ENCODE measurements at places on chromosomes 3 and 15.

DNA sequence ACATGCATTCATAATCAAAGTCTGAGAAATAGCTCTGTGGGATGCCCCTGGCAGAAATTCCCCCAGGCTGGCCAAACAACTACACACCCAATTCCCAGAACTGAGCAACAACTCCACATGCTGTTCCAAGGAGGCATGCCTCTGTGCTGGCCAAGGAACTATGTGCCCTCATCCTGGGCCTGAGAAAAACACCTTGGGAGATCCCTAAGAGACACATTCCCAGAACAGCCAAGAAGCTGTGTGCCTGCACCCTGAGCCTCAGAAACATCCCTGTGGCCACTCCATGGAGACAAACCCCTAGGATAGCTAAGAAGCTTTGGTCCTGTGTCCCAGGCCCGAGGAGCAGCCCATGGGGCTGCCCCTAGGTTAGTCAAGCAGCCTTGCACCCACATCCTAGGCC lies 92.3 kb upstream of the MME start:
- no peak for DNase-seq

- no peak for DNase-seq
Observed at GRCh38 chr15:90817117-90818057, 51.0 kb upstream of the FURIN start.

GRCh38 chr3:157429708-157430107 lies 6.9 kb upstream of the PTX3 start:
- DNase-seq, result no peak

DNA sequence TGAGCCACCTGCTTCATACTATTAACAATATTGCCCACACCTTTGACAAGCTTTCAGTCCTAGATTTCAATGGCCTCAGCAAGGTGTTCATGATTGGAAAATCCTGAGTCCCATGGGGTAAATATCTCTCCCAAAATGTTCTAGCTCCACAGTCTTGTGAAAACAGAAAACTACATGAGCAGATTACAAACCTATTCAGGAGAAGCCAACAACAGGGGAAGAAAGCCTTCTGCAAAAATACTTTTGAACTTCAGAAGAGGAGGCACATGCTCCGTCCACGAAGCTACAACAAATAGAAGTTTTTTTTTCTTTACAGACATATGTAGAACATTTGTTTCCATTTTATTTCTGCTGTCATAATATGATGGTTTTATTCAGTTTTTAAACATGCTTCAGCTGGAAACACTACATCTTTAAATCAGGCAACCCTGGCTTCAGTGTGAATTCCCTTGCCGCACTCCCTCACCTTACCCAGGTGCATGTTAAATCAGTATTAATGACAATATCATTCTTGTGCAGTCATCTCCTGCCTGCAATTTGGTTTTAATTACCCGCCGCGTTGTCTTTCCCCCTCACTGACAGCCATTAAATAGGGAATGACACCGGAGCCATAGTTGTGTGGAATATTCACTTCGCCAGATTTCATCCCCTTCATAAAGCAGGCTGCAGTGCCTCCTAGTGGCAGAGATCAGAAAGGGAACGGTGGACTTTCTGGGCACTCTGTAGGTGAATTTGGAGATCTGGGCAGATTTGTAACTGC lies 725.5 kb upstream of the ARRDC4 start:
- peak; percentile 51 for DNase-seq

- DNase-seq, result no peak
Observed at GRCh38 chr3:40850861-40851260, 326.1 kb downstream of the ZNF621 start.

GRCh38 chr3:115766587-115767482 lies 143.5 kb downstream of the GAP43 start:
- DNase-seq, result no peak

DNA sequence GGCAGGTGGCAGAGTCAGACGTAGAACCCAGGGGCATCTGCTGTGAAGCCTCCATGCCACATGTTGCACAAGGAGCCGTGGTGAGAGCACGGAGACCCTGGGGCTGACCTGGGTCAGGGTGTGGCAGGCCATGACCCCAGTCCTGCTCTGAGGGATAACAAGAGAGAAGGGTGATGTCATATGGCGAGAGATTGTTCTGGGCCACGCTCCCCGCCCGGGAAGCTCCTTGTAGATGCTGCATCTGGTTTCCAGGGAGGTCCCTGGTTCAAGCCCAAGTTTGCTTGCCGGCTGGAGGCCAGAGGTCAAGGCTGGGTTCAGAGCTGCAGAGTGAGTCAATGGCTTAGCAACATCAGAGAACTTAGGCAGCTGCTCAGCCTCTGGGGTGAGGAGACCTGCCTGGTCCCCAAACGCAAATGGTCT lies 17.3 kb downstream of the FGD5 start:
- DNase-seq, result no peak

DNA sequence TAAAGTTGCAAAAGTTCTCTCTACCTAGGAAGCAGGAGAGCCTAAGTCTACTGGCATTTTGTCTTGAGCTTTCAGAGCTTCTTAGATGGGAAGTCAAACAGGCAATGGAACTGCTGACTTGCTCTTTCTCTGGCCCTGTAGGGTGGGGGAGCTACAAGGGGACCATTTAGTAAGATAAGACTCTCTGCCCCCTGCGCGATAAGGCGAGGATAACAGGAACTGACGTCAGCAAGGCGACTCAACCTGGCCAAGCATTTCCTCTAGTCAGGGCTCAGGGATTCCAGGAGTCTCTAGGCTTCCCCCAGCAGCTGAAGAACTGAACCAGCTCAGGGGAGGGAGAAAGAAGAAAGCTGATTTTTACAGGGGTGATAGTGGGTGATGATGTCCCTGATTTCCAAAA lies 5.8 kb downstream of the RARB start:
- no peak for DNase-seq

DNA sequence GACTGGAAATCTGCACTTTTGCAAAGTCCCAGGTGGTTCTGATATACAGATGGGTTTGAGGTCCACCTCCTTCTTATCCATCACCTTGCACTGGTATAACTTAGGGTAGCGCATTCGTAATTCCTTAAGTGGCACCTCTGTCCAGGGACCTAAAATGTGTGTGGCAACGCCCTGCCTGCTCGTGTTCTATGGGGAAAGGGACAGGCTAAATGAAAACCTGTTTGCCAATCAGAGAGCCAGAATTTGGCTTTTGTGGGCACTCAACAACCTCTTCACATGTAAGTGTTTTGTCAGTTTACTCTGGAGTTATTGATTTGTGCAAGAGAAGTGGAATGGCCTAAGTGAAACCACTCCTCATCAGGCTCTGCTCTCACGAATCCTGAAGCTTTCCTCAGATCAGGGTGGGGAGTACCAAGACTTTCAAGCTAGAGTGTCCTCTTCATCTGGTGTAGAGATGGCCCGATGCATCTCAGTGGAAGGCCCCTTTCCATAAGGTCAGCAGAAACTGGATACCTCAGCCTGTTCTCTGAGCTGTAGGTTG lies 138.3 kb downstream of the ALDH1A2 start:
- DNase-seq, result no peak

DNA sequence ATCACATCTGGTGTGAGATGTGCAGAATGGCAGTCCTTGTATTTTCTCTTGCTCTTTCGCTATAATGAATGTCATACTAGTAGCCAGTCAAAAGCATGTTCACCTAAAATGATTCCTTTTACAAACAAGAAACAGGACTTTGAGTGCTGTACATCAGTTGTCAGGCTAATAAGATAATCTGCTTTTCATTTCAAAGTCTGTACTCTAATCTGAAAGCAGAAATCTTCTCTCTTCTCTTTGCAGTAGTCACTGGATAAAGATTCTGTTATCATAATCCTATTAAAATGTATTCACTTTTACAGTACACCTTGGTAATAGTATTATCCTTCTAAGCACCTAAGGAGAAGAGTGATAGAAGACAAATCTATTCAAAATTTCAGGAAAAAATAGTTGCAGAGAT lies 300.1 kb downstream of the MFSD1 start:
- no peak for DNase-seq

DNA sequence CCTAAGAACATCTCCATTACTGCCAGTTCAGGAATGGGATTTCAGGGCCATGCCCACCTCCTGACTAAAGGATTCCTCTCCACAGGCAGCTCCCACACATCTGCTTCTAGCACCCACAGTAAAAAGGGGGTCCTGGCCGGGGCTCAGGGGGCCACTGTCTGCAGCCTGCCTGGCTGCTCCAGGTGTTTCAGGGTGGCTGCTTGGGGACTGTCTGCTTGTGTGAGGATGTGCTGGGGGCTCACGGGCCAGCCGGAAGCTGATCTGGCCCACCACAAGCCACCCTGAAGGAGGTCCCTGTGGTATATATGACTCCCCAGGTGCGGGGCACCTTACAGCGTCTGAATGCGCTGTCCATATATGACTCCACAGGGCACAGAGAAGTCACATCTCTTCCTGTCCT lies 135.4 kb downstream of the NSMCE3 start:
- no peak for DNase-seq

- no peak for DNase-seq
Observed at GRCh38 chr3:149160754-149161300, 31.4 kb downstream of the HPS3 start.

- DNase-seq, result peak; percentile 4
Observed at GRCh38 chr3:129942296-129942695, 32.2 kb upstream of the TRH start.

DNA sequence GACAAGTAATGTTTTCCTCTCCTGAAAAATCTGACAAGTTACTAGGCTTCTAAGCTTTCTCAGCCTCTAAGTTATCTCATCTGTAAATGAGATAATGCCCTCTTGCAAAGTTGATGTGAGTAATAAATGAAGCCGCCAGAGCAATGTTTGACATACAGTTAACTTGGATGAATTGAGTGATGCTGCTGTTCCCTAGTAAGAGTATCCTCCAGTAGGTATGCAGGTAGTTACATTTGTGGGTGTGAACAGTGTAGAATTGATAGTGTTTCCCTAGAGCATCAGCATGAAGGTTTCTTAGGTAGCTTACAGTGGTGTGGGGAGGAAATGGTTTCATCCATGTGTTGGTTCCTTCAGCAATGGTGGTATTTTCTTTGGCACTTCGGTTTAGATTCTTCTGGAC lies 3.4 kb downstream of the ATP2C1 start:
- no peak for DNase-seq

GRCh38 chr15:50116477-50116876 lies 2.6 kb downstream of the ATP8B4 start:
- no peak for DNase-seq

GRCh38 chr3:36906504-36907149 lies 38.2 kb downstream of the TRANK1 start:
- no peak for DNase-seq

DNA sequence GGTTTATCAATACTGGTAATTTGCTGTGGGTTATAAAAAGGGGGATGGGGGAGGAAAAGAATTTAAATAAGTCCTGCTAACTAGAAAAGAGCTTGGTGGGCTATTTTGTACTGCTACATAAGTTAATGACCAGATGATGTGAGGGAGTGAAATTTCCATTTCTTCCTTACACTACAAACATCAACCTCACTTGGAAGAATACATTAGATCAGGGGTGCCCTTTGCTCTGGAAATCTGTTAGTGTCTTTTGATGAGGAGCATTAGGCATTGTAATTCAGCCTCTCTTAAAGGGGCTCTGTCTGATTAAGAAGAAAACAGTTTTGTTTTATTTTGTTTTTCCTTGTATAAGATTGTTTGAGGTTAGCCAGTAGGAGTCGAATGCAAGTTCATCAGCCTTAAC lies 576.4 kb upstream of the TBL1XR1 start:
- no peak for DNase-seq

- no peak for DNase-seq
Observed at GRCh38 chr3:161567577-161568361, 71.2 kb downstream of the OTOL1 start.

- DNase-seq, result no peak
Observed at GRCh38 chr3:194281306-194281705, 69.8 kb downstream of the CPN2 start.

GRCh38 chr15:57680021-57680420 lies 26.5 kb upstream of the POLR2M start:
- no peak for DNase-seq

GRCh38 chr3:100966049-100966491 lies 27.2 kb downstream of the ABI3BP start:
- DNase-seq, result no peak

DNA sequence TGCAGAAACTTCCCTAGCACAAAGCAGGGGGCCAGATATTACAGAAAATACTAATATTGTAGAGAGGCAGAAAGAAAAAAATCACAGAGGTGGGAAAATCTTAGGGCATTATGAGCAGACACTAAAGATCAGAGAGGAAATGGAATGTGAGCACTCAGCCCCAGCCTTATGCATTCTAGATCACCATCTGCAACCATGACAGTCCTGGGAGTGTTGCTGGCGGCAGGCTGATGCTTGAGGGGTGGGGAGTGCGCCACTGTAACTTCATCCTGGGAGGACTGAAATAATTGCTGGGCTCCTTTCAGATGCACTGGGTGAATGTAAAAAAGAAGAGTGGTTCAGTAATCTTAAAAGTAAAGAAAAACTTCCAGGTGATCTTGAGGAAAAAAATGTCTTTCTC lies 427.6 kb upstream of the SEMA6D start:
- DNase-seq, result no peak

DNA sequence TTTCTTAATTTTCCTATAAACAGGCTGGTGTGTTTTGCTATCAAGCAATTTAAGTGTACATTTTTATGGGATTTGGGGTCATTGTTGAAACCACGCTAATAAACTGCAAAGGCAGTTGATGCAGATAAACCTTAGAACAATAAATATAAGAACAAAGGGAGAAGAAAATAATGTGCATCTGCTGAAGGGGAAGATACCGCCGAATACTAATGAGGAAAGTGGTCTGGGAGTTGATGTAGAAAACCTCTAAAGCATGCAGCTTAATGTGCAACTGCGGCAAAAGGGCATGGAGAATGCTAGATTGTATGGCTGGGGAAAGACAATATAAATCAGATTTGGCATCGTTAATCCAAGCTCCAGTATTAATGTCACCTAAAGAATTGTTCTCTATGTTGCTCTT lies 29.8 kb upstream of the CHL1 start:
- peak; percentile 16 for DNase-seq

- no peak for DNase-seq
Observed at GRCh38 chr3:195805181-195805580, 6.5 kb downstream of the MUC4 start.

DNA sequence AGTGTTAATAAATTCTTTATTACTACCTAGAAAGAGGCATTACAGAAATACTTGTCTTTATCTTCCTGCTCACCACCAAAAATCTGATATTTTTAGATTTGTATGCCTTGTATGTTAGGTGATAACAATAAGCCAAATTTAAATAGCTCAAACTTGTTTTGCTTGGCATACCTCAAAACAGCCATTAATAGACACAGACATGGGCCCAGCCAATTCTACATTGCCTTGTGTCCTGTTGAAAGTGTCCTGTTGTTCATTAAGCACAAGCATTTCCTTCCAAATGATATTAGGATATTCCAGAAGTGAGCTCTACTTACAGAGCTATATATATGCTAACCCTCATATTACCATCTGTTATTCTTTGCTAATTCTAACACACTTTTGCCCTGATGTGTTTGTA lies 438.6 kb upstream of the ZNF385D start:
- no peak for DNase-seq

Data from NCI-H2227 treated with DMSO at 0.1 percent for 48 hours (cell line).